ENCODE measurements at places on chromosomes 3 and 15.

- DNase-seq, result no peak
These were observed 212.1 kb downstream of the ATP8B4 start for GRCh38 chr15:49906966-49907365.

GRCh38 chr3:138034918-138035317 lies 25.0 kb downstream of the CLDN18 start:
- no peak for DNase-seq

DNA sequence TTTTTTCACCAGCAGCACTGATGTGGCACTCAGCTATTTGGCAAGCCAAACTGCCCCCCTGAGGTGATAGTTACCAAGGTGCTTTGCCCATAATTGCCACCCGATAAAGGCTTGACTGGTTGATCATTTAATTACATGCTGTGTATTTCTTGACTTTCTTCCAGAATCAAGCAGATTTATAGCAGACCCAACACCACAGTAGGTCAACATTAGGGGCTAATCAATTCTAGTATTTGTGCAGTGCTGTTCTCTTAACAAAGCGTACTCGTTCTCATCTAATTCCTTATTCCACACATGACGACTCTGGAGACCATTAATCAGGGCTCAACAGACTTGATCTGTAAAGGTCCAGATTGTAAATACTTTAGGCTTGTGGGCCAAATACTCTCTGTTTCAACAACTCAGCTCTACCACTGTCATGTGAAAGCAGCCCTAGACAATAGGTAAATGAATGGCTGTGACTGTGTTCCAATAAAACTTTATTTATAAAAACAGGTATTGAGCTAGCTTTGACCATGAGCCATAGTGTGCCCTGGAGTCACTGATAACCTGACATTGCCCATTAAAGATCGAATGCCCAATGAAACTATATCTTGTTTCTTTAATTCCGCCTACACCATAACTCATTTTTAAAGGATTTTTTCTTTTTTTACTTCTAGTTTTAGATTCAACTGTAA lies 119.1 kb upstream of the TMC3 start:
- no peak for DNase-seq

DNA sequence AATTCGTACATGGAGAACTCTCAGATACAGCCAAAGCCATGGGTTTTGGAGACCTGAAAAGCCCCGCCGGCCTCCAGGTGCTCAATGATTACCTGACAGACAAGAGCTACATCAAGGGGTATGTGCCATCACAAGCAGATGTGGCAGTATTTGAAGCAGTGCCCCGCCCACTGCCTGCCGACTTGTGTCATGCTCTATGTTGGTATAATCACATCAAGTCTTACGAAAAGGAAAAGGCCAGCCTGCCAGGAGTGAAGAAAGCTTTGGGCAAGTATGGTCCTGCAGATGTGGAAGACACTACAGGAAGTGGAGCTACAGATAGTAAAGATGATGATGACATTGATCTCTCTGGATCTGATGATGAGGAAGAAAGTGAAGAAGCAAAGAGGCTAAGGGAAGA lies 23.5 kb downstream of the MYO5A start:
- no peak for DNase-seq

GRCh38 chr15:68311464-68311835 lies 33.9 kb downstream of the FEM1B start:
- DNase-seq, result no peak

DNA sequence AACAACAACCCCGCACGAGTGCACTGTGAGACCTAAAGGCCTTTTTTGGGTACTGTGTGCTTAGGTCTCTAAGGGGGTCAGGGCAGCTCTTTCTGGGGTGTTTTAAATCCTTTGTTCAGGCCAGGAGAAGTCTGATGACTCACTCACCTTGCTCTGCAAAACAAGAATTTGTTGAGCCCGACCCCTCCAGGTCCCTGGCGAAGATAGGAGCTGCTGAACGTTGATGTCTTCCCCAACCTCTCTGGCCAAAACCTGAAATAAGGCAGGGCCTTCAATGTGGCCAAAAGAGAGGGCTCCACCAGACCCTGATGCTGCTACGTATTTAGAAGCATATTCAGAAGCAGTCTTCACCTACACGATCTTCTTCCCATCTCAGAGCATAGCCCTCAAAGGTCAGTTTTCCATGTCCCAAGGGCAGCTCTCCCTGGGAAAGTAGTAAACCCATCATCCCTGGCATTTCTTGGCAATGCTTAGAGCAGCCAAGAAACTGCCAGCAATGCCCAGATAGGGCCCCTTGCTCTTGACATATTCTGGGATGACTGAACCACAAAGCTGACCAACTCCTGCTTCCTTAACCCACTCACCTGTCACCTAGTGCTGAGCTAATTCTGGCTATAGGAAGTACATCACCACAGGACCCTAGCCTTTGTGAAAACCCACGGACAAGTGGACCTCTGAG lies 27.1 kb downstream of the CCDC13 start:
- DNase-seq, result no peak

- DNase-seq, result no peak
These were observed 112.2 kb upstream of the SLC6A11 start for GRCh38 chr3:10703875-10704274.

DNA sequence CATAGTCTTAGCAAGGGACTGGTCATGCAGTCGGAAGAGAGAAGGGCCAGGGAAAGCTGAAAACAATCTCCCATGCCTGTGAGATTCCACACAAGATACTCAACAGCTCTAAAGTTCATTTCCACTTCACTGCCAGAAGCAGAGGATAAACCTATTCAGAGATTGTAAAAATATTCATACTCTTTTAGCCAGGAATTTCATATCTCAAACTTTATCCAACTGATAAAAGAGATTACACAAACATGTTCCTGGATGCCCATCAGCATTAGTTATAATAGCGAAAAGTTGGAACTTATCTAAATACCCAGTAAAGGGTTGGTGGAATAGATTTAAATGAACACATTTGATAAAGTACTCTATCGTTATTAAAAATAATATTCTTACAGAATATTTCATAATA lies 75.2 kb upstream of the ARHGEF3 start:
- no peak for DNase-seq
